ENCODE measurements at places on chromosomes 1 and 21.
A peak's percentile ranks its signal among the peaks of the same experiment; 100 is the strongest.

- DNase-seq = no peak
Observed at GRCh38 chr1:94255476-94255875, 18.1 kb upstream of the ARHGAP29 start.

GRCh38 chr1:1929639-1930545, 10.8 kb upstream of the TMEM52 start:
- DNase-seq = peak; percentile 28

- no peak for DNase-seq
Observed at GRCh38 chr21:14566894-14567293, 20.8 kb upstream of the SAMSN1 start.

GRCh38 chr1:11913291-11913690, 12.9 kb downstream of the KIAA2013 start:
- no peak for DNase-seq

DNA sequence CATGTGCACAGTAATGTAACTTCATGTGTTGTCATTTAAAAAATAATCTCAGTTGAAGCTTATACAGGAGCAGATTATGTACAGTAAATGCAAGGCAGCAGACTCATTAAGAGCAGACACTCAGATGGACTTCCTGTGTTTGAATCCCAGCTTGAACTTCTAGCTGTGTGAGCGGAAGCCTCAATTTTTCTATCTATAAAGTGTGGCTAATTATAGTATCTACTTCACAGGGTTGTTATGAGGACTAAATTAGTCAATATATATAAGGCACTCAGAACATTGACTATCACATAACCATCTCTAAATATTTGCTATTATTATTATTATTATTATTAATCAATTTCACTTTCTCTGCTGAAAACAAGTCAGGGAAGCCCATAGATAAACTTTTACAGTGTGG, 141.6 kb downstream of the ZP4 start:
- no peak for DNase-seq

DNA sequence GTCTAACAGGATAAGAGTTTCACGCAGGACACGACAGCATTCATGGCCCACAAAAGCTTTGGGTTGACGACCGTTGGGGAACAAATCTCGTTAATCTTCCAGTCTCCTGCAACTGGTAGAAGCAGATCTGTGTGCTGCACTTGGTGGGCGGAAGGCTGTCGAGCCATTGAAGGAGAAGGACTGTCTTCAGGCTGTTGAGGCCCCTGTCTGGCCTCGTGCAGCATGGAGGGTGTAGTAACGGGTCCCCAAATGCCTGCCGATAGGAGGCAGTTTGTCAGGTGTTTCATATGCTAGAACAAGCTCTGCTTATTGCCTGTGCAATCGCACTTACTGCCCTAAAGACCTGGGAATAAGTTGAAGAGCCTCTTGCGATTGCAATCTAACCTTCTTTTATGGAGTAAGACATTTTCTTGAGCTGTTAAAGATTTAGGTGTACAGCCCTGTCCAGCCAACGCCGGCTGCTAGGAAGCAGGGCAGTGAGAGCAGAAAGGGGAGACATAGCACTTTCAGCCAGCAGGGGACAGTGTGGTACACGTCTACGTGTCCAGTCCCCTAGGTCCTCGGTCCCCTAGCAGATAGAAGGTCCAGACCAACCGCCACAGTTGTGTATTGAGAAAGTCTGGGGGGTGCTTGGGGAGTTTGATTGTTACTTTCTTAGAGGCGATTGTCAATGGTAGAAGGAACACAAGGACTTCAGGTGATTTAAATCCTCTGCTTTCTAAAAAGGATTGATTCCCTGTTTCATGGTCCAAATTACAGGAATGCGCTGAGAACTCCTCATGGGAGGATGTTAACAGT, 102.3 kb upstream of the TMPRSS2 start:
- peak; percentile 52 for DNase-seq

- no peak for DNase-seq
Observed at GRCh38 chr21:46610018-46610701, 5.3 kb upstream of the S100B start.

DNA sequence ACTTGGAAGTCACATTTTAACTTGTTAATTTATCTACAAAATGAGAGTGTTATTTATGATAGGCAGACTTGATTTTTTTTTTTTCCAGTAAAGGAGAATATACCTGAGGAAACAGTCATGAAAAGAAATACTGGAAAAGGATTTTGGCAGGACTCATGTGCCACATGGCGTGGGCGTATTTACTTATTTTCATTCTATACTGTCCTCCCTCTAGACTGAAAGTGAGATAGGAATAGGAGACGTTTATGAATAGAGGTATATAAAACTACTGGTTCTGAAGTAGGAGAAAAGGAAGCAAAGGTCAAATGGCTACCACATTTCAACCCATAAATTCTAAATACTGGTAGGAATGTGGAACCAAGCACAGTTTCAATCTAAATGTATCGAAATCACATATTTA, 94.8 kb upstream of the MPC2 start:
- no peak for DNase-seq

DNA sequence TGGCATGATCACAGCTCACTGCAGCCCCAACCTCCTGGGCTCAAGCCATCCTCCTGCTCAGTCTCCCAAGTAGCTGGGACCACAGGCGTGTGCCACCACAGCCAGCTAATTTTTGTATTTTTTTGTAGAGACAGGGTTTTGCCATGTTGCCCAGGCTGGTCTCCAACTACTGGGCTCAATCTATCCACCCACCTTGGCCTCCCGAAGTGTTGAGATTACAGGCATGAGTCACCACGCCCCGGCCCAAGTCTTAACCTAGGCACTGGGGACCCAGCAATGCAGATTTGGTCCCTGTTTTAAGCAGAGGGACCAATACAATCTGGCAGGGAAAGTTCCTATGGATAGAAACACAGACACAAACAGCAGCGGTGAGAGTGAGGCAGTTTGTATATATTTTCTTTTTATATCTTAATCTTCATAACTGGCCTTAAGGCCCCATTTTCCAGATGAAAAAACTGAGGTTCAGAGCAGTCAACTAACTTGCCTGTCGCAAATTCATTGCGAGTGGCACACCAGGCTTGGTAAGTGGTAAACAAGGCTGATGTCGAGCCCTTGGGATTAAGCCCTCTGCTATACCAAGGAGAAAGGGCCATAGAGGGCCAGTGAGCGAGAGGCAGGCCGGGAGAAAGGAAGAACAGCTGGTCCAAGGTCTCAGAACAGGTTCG, 77.8 kb upstream of the TINAGL1 start:
- DNase-seq = no peak

GRCh38 chr21:36504067-36505058, 24.4 kb upstream of the CLDN14 start:
- no peak for DNase-seq

DNA sequence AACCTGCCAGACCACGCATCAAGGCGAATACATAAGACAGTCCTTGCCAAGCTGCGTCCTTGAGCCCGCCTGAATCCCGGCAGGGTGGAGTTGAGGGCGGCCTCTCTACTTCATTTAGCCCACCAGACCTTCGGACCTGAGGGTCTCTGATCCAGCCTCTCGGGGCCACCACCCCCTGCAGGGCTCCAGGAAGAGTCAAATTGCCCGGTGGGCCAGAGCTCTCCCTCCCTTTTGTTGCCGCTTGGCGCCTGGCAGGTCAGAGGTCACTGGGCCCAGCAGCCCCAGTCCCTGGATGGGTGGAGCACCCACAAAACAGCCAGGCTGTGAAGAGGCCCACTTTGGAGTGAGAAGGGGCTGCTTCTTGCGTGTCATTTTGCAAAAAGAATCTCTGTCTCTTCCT, 9.0 kb downstream of the GNG4 start:
- no peak for DNase-seq

GRCh38 chr1:229380536-229381160, 37.8 kb upstream of the CCSAP start:
- DNase-seq = no peak

- no peak for DNase-seq
Observed at GRCh38 chr1:225567789-225568188, 85.1 kb downstream of the ENAH start.

GRCh38 chr1:151693057-151693651, 23.4 kb downstream of the CELF3 start:
- no peak for DNase-seq

DNA sequence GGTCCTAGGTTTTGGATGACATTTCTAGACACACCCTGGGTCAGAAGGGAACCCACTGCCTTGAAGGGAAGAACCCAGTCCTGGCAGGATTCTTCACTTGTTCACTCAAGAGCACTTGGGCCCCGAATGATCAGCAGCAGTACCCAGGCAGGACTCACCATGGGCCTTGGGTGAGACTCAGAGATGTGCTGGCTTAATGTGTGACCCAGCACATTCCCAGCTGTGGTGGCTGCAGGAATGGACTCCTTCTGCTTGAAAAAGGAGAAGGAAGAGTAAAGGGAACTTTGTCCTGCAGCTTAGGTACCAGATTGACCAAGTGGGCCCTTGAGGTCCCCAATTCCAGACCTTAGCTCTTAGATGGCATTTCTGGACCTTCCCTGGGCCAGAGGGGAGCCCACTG, 12.3 kb upstream of the SMAP2 start:
- DNase-seq = no peak

GRCh38 chr1:214108097-214108446, 120.3 kb downstream of the PROX1 start:
- DNase-seq = no peak

- DNase-seq = peak; percentile 42
Observed at GRCh38 chr1:7149080-7149838, 364.0 kb downstream of the CAMTA1 start.

- no peak for DNase-seq
Observed at GRCh38 chr21:36193200-36193599, 36.6 kb downstream of the DOP1B start.

GRCh38 chr1:211345719-211346118, 19.1 kb downstream of the TRAF5 start:
- no peak for DNase-seq

GRCh38 chr1:86062453-86062852, 94.1 kb downstream of the COL24A1 start:
- DNase-seq = no peak

GRCh38 chr1:155012026-155012546, 9.5 kb downstream of the ZBTB7B start:
- peak; percentile 53 for DNase-seq

DNA sequence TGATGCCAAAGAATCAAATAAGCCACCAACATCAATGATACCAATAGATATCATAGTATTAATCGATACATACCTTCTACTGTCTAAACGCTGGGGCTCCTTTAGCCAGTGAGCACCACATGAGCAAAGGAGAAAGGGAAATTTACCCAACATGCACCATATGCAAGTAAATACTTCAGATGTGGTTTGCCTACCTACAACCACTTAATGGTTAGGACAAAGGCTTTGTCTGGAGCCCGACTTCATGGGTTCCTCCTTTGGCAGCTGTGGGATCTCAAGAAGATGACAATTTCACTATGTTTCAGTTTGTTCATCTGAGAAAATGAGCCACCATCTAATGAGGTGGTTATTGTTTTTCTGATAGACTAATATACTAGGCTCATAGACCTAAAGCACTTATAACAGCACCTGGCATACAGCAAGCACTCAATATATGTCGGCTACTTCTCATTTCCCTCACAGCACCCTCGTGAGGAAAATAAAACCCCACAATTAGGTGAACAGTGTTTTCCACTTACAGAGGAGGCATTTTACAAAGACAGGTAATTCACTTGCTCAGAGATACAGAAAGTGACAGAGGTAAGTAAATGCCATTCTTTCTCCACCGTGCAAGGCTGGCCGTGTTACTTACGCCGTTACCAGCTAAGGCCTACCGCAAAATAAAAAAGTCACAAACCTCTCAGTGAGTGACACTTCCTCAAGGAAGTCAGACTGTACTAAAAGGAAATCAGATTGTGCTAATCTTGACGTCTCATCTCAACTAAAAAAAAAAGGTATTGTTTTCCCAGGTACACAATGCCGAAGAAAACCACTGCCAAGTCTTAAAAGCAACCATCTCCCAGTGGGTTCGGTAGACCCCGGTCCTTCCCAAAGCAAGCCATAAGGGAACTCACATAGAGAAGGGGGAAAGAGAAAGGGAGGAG, 1.6 kb downstream of the TTC13 start:
- DNase-seq = no peak

GRCh38 chr21:28790335-28790734, 202.3 kb downstream of the LTN1 start:
- DNase-seq = no peak

GRCh38 chr21:38188037-38188436, 68.8 kb upstream of the KCNJ15 start:
- no peak for DNase-seq

GRCh38 chr1:184457500-184457899, 70.7 kb downstream of the C1orf21 start:
- DNase-seq = no peak

DNA sequence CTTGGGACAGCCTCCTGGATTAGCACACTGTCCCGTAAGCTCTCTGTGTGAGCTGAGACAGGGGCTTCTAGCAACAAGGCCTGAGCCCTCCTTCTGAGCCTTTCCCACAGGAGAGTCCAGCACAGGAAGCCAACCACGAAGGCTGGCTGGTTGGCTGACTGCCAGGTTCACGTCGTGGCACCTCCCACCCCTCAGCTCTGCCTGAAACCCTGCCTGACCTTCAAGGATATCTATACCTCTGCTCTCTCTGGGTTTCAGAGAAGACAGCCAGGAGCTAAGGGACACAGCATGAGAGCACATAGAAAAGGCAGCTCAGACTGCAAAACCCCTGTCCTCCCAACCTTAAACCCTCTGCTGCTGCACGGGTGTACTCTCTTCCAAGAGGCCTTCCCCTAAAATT, 13.9 kb downstream of the DLGAP3 start:
- DNase-seq = no peak

- DNase-seq = no peak
Observed at GRCh38 chr21:46159841-46160656, 4.7 kb upstream of the FTCD start.

GRCh38 chr1:103497404-103497803, 28.1 kb upstream of the RNPC3 start:
- no peak for DNase-seq

DNA sequence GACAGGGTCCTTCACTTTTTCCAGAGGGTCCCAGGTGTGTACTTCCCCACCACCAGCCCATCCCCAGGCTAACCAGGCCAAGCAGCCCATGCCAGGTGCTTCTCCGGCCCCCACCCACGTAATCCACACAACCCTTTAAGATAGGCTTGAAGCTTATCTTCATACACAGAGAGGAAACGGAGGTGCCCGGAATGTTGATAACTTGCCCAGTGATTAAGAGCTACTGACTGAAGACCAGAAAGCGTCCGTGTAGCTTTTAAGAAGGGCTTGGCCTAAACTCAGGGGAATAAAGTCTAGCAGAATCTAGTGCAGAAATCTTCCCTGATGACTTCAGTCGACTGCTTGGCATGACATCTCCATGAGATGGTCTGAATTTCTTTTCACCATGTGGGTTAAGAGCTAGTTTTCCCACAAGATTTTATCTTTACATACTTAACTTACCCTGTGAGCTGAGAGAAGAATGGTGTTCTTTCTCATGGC, 138.7 kb downstream of the GALNT2 start:
- no peak for DNase-seq

- DNase-seq = no peak
Observed at GRCh38 chr1:26703478-26703877, 7.7 kb downstream of the ARID1A start.

DNA sequence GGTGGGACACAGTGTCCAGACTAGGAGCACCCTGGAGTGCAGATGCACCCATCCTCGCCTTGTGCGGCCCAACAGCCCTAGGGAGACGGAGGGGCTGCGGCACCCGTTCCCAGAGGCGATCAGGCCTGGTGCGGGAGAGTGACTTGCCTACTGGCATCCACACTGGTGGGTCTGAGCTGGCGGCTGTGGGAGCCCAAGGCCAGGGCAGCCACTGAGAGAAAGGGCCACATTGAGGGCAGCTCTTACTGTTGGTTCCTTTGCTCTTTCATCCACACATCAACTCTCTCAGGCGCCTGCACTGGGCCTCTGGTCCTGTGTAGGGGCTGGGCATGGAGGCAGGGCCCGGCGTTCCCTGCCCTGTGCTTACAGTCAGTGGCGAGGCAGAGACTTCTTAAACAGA, 8.6 kb downstream of the PODN start:
- no peak for DNase-seq
